Fibroblast of mammary gland (primary cell): ENCODE measurements at places on chromosomes 1 and 21.

DNA sequence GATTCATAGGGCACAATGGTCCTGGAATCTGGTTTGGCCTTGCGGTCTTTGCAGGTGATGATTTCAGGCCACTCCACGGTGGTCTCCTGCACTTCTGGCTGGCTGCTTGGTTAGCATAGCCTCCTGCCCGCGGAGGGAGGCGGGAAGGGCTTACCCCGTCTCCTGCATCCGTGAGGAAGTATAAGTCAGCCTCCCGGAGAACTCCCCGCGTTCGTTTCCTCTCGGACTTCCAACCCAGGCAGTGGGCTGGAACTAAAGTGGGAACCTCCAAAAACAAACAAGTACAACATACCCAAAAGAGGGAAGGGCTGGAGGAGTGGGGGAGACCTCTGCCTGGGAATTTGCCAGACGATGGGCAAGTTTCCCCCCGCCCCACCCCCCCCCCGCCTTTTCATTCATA, 939 bp upstream of the CCN1 start:
- DNase-seq = peak; percentile 73

- DNase-seq = peak; percentile 40
These were observed 11.2 kb downstream of the PTPRF start for GRCh38 chr1:43541721-43542401.

DNA sequence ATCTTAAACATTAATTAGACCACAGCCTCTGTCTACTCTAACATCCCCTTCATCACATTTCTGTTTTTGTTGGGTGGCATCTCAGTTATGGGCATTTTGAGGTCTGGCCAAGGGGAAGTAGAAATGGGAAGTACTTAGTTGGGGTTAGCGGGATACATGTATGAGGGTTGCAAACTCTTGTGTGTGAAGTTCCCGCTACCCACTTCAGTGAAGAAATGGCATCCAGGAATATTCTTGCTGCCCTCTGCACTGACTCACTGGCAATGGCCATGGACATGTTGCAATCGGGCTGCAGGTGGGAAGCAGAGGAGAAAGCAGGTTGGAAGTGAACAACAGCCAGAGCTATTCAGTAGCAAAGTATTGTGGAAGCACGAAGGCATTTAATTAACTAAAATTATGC, 7.4 kb downstream of the CD48 start:
- no peak for DNase-seq

GRCh38 chr1:96538883-96539282, 182.7 kb upstream of the PTBP2 start:
- DNase-seq = peak; percentile 98

- no peak for DNase-seq
These were observed 223.0 kb upstream of the ADAMTS5 start for GRCh38 chr21:27189870-27190269.

DNA sequence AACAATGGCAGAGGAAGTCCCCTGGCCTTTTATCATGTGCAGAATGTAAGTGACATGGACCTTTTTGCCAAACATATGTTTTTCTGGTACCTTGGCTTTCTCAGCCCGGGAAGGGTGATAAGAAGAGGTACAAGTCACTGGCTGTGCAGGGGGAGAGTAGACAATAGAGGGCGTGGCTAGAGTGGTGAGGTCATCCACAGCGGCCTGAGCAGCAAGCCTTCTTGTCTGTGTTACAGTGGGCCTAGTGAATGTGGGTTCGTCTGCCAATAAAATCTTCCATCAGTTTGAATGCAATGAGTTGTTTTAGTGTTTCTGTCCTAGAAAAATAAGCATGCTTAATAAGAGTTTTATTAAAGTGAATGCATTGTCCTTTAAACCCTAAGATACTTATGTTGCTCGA, 59.0 kb upstream of the PGD start:
- DNase-seq = peak; percentile 58

DNA sequence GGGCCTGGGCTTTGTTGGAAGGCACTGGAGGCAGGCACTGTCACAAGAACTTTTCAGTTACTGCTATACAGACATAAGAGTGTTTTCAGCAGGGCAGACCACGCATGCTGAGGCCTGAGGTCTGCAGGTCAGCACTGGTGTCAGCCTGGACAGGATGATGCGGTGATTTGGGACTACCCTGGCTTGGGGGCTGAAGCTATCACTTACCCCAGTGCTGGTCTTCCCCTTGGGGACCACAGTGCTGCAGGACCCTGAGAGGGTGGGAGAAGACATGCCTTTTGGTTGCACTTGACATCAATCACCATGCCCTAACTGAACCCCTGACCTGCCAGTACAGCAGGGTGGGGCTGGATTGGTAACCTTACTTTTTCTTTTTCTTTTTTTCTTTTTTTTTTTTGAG, 9.2 kb downstream of the DMRTB1 start:
- DNase-seq = no peak

DNA sequence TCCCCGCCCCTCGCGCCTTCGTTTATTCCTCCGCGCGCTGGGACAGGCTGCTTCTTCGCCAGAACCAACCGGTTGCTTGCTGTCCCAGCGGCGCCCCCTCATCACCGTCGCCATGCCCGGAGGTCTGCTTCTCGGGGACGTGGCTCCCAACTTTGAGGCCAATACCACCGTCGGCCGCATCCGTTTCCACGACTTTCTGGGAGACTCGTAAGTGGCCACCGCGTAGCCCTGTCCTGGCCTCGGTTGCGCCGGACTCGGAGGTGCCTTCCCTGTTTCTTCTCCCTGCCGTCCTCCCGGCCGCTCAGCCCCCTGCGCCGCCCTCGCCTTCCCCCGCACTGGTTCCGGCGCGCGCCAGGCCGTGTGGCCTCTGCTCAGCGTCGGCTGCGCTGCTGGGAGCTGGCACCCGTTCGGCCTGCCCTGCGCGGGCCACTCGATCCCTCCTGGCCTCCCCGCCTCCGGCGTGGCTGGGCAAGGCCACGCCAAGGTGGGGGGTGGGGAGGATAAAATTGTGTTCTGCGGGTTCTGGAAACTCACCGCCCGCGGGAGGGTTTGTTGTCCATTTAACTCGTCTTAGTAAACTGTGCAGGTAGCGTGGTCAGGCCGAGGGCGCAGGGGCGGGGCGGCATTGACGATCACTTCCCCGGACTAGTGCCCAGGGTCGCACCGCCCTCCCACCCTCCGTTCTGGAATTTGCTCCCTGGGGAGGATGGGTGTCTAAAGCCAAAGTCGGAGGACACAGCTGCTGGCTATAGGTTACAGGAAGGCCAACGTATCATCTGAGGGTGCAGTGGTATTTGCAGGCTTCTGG, at the start of gene PRDX6:
Gene PRDX6, plus strand, starts transcription at position 50 of the 808 bp plus-strand sequence. Its CDS starts 63 bp downstream, at position 113.
- DNase-seq = peak; percentile 41

DNA sequence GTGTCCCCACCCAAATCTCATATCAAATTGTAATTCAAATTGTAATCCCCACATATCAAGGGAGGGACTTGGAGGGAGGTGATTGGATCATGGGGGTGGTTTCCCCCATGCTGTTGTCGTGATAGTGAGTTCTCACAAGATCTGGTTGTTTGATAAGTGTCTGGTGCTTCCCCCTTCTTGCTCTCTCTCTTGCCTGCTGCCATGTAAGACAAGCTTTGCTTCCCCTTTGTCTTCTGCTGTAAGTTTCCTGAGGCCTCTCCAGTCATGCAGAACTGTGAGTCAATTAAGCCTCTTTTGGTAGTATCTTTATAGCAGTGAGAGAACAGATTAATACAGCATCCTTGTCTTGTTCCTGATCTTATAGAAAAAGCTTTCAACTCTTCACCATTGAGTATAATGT, 6.5 kb upstream of the LRRC39 start:
- DNase-seq = no peak

DNA sequence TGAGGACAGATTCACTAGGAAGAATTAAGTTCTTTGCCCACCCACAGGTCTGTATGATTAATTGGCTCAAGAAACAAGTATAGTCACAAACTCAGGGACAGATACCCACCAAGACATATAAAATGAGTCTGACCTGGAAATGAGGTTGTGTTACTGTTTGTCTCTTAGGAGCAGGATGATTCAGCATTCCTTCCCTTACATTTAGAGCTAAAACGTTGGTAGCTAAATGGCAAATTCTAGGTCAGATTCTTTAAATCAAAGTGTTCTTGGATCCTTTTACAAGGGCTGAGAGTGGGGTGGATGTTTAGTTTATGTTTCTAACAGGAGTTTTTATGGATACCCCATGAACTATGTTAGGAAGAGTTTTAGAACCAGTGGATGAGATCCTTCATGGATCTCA, 4.7 kb downstream of the RIMKLA start:
- DNase-seq = peak; percentile 20

GRCh38 chr1:213685992-213686582, 301.7 kb upstream of the PROX1 start:
- no peak for DNase-seq

DNA sequence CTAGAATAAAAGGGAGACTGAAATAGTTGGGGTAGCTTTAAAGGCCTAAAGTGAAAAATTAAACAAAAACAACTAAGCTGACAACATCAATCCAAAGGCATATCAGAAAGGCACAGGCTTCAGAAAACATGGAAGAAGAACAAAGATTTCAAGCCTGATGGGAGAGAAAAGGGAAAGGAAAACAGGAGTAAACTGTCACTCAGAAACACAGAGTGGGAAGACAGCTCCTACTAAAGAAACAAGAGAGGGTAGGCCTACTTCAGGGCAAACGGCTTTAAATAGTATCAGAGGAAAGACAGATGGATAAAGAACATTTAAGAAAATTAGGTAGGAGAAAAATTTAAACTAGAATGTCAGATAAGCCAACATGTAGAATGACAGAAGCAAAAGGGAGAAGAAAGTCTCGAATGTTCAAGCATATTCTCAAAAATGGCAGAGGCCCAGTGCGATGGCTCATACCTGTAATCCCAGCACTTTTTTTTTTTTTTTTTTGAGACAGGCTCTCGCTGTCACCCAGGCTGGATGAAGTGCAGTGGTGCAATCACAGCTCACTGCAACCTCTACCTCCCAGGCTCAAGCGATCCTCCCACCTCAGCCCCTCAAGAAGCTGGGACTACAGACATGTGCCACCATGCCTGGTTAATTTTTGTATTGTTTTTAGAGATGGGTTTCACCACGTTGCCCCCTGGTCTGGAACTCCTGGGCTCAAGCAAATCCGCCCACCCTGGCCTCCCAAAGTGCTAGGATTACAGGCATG, 7.6 kb downstream of the EGLN1 start:
- no peak for DNase-seq

DNA sequence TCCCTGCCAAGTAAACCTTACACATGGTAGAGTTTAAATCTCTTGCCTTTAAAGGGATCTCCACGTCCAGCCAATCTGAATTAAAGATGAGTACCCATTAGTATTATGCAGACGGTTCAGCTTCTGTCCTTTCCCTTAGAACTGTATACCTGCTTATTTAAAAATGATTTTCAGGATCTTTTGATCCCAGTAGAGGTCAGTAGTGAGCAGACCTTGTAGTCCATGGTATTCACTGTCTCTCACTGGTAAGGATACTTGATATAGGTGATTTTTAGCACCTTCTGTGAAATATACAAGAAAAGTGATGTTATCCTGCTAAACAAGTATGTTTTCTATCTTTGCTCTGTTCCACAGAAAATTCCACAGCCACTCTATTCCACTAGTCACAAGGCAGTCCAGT, 1211.6 kb upstream of the ADGRL4 start:
- peak; percentile 72 for DNase-seq

DNA sequence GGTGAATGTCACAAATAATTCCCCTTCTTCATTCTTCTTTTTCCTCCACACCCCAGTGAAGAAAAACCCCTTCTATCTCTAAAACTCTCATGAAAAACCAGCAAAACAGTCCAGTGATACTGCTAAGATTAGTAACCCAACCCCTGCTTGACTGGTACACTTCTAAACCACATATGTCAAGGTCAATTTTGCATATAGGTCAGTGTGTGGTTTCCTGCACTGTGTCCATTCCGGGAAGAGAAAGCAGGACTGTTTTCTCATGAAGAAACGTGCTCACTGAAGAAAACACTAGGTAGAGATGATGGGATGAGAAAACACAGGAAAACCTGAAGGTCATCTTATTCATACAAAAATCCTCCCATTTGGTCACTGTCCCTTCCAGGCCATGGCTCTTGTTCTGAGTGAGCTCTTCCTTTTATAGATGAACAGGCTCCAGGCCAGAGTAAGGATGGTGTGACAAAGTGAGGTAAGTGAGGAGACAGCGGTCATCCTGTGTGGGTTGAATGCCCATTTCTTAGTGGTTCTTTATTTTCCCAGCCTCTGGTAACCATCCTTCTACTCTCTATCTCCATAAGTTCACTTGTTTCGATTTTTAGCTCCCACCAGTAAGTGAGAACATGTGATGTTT, 122.7 kb downstream of the FASLG start:
- DNase-seq = peak; percentile 10

- DNase-seq = no peak
These were observed 7.5 kb downstream of the CNN3 start for GRCh38 chr1:94919241-94920030.

DNA sequence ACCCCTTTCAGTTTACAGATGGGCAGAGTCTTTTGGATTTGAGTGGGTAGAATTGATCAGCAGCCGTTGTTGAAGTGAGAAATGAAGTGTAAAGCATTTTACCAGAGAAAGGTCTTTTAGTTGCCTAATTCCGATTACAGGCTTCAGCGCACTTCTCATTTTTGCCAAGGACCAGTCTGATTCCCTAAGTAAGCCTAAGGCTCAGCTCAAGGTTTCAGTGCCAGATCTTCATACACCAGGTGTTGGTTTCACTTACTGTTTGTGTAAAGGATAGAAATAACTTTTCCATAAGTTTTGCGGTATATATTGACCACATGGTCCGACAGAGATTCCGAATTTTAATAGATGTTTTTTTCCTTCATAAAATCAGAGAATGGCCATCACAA, 83.9 kb upstream of the BMP8A start:
- no peak for DNase-seq

DNA sequence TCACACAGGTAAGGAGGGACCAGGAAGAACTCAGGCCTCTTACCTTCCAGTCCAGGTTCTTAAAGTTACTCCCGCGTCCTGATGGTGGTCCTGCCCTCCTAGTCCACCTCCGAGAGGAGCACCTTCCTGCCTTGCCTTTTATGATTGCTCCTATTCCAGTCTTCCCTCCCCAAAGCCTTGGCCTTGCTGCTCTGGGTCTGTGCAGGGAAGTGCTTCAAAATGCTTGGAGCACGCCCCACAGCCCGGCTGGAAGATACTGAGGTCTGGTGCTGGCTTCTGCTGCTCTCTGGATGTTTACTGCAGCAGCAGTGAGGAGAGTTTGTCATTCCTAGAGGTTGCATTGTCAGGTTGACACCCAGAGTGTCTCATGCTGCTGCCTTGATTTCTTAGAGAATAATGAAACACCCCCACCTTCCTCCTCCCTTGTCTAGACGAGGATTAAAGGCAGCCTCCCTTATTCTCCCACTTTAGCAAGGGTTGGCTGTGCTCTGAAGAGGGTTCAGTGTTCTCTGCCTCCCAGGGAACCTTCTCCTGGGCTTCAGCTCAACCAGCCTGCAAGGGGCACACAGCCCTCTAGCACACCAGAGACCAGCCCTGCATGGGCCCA, 142.2 kb upstream of the CACNA1E start:
- no peak for DNase-seq
